Renal cortex interstitium (tissue), 15 donors: ENCODE measurements at places on chromosomes 7 and 10. TPM values are rescaled to one million over a fixed set of nuclear protein-coding genes. Genes with fewer than 3 reads are reported as not detected.

The ICA1 gene
- 50.7 TPM for polyA plus RNA-seq

DNA sequence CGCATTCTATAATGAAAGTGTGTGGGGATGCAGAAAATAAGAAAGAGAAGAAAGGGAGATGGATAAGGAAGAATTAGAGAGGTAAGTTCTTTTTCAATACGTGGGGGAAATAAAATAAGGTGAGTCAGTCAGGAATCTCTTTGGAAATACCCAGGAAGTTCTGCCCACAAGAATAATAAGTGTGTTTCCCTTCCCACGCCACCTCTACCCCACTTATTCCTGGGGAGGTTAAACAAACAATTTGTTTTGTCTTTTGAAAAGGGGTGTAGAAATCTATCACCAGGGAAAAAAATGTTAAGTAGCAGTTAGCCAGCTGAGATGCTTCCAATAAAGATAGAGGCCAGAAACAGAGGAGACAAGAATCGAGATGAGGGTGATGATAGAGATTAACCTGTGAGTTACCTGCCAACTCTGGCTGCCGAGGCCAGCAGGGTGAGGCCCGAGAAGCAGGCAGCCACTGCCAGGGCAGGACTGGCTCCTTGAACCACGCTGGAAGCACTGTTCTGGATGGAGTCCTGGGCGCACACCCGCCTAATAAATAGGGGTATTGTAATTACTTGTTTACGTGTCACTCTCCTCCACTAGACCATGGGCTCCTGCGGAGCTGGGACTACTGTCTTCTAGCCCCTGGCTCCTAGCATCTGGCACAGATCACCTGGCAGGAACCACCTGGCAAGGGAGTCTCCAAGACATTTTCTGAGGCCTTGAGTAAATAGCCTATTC is 191.3 kb downstream of the FGFR2 start:
- no peak for DNase-seq

- no peak for DNase-seq
Observed at GRCh38 chr10:122733443-122733842, 33.8 kb upstream of the C10orf120 start.

The SHTN1 gene
- 25.6 TPM for polyA plus RNA-seq

The EBLN1 gene
- polyA plus RNA-seq, result not detected

The DRGX gene
- not detected for polyA plus RNA-seq

The GNAT3 gene
- not detected for polyA plus RNA-seq

The GRID1 gene
- polyA plus RNA-seq, result 1.8 TPM

The CALN1 gene
- 1.3 TPM for polyA plus RNA-seq

DNA sequence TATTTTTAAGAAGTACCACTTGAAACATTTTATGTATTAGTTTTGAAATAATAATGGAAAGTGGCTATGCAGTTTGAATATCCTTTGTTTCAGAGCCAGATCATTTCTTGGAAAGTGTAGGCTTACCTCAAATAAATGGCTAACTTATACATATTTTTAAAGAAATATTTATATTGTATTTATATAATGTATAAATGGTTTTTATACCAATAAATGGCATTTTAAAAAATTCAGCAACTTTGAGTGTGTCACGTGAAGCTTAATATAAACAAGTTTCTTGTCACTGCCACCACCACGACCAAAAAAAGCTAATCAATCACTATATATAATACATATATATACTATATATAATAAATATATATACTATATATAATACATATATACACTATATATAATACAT is 4.8 kb downstream of the IL6 start:
- no peak for DNase-seq

DNA sequence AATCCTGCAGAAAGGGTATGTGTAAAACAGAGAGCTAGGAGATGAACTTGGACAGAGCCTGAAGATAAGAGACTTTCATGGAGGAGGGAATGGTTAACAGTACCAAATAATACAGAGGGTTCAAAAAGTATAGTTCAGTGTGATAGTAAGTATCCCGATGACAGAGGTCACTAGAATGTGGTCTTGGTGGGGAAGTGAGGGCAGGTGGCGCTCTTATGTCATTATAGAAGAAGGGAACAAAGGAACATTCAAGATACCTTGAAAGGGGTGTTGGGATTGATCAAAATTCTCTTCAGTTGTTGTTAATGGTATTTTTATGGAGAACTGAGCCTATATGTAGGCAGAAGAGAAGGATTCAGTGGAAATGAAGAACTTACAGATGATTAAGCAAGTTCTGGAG is 312.5 kb downstream of the SUGCT start:
- no peak for DNase-seq

The EPC1 gene
- polyA plus RNA-seq, result 61.0 TPM

The FAM20C gene
- 85.7 TPM for polyA plus RNA-seq

- DNase-seq, result no peak
Observed at GRCh38 chr7:150735596-150736358, 1.4 kb upstream of the GIMAP5 start.

DNA sequence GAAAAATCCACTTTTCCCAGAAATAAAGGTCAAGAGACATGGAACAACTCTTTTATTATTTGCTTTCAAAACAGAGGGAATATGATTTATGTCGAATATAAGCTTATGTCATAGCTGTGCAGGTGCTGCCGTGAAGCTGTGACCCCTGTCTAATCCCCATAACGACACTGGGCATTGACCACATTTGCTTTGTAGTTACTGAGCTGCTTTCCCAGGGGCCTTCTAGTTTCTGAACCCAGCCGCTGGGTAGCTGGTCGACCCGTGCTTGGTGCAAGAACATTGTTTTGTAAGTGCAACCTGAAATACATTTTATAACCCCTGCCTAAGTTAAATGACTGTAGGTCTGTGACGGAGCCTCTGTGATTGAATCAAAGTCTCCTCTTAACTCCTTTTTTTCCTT is 144.9 kb upstream of the HDAC9 start:
- DNase-seq, result no peak

DNA sequence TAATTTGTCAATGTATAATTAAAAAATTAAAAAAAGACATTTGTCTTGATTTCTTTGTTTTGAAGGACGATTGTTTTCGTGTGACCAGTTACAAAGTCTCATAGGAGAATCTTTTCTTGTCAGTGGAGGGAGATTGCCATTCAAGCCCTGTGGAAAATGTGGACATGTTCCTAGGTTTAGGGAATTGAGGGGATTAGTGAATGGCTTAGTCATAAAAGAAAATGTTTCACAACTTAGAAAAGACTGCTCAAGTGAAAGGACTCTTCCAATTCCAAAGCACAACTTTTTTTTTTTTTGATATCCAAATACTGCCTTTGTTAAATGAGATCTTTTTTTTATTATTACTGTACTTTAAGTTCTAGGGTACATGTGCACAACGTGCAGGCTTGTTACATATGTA is 140.7 kb upstream of the HABP2 start:
- no peak for DNase-seq

- no peak for DNase-seq
Observed at GRCh38 chr10:78478919-78479318, 445.3 kb downstream of the RPS24 start.

The NEUROD6 gene
- 0.14 TPM for polyA plus RNA-seq

DNA sequence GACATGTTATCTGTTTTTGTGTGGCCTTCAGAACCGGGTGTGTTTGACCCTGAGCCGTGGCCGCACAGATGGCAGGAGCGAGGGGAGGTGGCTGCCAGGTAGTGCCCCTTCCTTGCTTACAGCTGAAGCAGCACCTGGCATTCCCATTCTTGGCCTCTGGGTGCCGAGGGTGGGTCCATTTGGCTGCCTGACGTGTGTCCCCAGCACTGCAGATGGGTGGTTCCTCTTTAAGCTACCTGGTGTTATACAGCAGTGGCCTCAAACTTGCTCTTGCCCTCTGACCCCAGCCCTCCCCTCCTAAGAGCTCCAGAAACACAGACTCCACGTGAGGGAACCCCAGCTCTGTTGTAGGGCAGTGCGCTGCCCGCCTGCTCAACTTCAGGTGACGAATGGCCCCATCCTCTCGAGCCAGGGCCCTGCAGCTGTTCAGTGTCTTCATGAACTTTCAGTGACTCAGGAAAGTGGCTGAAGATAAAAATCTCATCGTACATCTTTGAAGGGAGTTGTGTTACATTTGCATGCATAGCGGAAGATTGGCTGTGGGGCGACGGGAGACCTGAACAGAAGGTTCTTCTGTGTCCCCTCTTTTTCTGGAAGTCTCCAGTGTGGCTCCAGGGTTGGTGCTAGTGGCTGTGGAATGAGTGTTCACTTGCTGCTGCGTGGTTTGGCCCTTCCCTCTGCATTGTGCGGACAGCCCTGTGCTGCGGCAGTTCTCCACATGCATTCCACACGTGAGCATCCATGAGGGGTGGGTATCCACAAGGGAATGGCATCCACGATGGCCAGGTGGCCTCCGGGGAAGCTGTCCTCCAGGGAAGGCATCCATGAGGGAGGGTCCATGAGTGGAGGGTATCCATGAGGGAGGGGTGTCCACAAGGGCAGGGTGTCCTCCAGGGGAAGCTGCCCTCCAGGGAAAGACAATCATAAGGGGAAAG is 91.6 kb downstream of the INPP5A start:
- DNase-seq, result no peak

- DNase-seq, result no peak
Observed at GRCh38 chr10:36033808-36034207, 391.7 kb upstream of the FZD8 start.

The GNAI1 gene
- 156 TPM for polyA plus RNA-seq

- DNase-seq, result no peak
Observed at GRCh38 chr10:22912763-22913384, 15.0 kb upstream of the ARMC3 start.

DNA sequence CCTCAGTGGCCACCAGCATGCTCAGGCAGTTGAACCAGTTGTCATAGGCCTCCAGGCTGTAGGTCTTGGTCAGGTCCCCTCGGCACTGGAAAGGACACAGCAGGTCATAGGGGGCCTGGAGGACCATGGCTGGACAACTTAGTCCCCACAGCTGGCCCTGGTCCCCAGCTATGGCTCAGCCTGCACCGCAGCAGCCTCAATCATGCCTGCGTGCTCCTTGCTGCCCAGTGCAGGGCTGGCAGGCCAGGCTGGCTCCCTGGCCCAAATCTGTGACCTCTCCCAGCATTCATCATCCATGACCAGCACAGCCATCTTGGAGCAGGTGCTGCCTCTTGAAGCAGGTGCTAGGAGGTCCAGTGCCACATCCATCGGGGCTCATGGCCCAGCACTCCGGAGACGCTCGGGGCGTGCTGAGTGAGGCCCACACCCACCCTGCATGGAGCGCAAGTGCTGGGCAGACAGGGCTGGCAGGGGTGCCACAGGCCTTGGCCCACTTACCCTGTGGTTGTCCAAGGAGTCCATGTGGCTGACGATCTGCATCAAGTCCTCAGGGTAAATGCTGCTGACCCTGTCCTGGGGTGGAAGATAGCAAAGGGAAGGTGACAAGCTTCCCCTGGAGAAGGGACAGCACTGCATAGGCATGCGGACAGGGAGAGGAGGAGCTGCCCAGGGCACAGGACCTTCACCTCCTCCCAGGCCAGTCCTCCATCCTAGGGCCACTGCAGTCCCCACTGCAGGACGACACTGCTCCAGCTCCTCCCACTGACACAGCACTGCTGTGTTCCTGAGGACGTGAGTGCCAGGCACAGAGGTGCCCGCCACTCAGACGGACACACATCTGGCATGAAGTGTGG is 61.7 kb downstream of the CSGALNACT2 start:
- DNase-seq, result no peak

The CBX3 gene
- 407 TPM for polyA plus RNA-seq
